ENCODE measurements at places on chromosomes 7 and 10. TPM values are rescaled to one million over a fixed set of nuclear protein-coding genes. Genes with fewer than 3 reads are reported as not detected.
A peak's percentile ranks its signal among the peaks of the same experiment; 100 is the strongest.

ADRA2A gene
- not detected for total RNA-seq

NODAL gene
- total RNA-seq = 71.0 TPM

ERVW-1 gene
- 1.6 TPM for total RNA-seq

BLNK gene
- total RNA-seq = not detected

- no peak for DNase-seq
- H3K27ac ChIP-seq = no peak overlapping the region
- H3K4me1 ChIP-seq = no peaks in the 10 kb centered on the region
- H3K4me3 ChIP-seq = peak overlapping the region; percentile 91
- peaks cover 22% of the 10 kb centered on the region for H3K27me3 ChIP-seq
- peaks cover 26% of the 10 kb centered on the region for H3K36me3 ChIP-seq
These were observed 1.1 kb downstream of the FAM133B start for GRCh38 chr7:92589056-92589455.

DNA sequence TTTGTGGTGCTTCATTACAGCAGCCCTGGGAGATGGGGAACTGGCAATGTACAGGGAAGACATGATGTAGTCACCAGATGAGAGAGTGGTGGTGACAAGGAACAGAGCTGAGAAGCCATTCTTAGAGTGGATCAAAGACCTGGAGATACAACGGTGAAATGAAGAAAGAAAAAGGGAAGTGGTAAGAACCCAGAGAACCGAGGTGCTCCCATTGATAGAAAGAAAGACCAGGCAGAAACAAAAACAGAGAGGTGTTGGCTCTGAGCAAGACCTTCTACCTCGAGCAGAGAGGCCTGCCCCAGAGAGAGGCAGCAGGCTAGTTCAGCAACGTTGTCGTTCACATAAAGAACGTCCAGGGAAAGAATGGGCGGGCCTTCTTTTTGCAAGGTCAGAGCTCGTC lies 186.7 kb downstream of the ADAM12 start:
- no peak overlapping the region for H3K4me3 ChIP-seq
- no peak for DNase-seq
- H3K4me1 ChIP-seq = no peaks in the 10 kb centered on the region
- H3K36me3 ChIP-seq = no peaks in the 10 kb centered on the region

DNA sequence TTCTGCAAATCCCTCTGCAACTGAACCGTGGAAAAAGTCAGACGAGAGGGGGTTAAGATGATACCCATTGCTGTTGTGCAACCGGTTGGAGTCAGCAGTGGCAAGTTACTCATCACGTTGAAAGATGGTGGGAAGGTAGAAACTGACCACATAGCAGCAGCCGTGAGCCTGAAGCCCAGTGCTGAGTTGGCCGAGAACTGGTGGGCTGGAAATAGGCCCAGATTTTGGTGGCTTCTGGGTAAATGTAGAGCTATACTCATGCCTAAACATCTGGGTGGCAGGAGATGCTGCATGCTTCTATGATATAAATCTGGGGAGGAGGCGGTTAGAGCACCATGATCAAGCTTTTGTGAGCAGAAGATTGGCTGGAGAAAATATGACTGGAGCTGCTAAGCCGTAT lies 78.6 kb downstream of the ARL5B start:
- no peaks in the 10 kb centered on the region for H3K4me1 ChIP-seq
- no peak overlapping the region for H3K27ac ChIP-seq
- no peak overlapping the region for H3K4me3 ChIP-seq
- DNase-seq = no peak

- H3K27ac ChIP-seq = no peak overlapping the region
- H3K4me3 ChIP-seq = no peak overlapping the region
- no peak for DNase-seq
- H3K36me3 ChIP-seq = no peaks in the 10 kb centered on the region
- H3K27me3 ChIP-seq = no peaks in the 10 kb centered on the region
These were observed 1231.6 kb upstream of the CELF2 start for GRCh38 chr10:9786101-9786500.

- no peak overlapping the region for H3K27ac ChIP-seq
- H3K4me1 ChIP-seq = no peaks in the 10 kb centered on the region
- no peak overlapping the region for H3K4me3 ChIP-seq
- DNase-seq = no peak
- no peaks in the 10 kb centered on the region for H3K27me3 ChIP-seq
These were observed 49.8 kb upstream of the PDSS1 start for GRCh38 chr10:26647602-26648244.

DNA sequence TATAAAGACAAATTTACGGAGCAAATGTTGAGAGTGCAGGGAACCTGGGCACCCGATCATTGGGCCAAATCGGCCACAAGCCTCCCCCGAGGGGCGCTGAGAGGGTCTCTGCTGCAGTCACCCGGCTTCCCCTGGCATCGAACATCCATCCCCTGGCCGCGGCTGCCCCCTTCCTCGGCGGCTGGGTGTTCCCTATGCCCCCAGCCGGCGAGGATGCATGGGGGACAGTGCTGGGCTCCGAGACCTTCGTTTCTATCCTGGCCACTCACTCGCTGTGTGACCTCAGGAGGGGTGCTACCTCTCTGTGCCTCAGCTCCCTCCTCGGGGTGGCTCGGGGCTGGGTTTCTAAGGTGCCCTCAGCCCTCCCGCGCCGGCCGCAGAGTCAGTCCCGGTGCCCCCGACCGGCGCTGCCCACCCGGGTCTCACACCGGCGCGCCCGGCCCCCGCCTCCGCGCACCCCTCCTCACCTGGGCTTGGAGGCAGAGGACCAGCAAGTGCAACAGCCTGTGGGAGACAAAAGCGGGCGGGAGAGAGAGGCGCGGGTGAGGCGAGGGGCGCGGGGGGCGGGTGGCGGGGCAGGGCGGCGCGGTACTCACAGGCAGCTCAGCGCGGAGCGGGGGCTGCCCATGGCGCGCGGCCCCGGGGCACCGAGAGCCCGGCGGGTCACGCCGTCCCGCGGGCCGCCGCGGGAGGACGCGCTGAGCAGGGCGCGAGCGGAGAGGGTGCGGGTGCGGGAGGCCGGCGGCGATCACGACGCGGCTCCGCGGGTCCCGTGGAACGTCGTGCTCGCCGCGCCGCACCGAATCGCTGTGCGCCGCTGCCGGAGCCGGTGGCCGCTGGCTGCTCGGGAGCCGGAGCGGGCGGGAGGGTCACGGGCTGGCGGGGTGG lies at the start of gene FGF8:
FGF8 (minus strand) TSS at position 842 of the 888 bp plus-strand sequence; CDS start at position 628, 214 bp downstream.
- DNase-seq = peak; percentile 68
- H3K36me3 ChIP-seq = peaks cover 52% of the 10 kb centered on the region
- H3K4me3 ChIP-seq = peak within 1 kb of the TSS; percentile 85
- peaks cover 45% of the 10 kb centered on the region for H3K4me1 ChIP-seq

GRCh38 chr7:18425838-18426445 lies 69.6 kb upstream of the HDAC9 start:
- H3K36me3 ChIP-seq = no peaks in the 10 kb centered on the region
- H3K4me1 ChIP-seq = peaks cover 2% of the 10 kb centered on the region
- no peak for DNase-seq
- H3K4me3 ChIP-seq = no peak overlapping the region
- no peak overlapping the region for H3K27ac ChIP-seq

DNA sequence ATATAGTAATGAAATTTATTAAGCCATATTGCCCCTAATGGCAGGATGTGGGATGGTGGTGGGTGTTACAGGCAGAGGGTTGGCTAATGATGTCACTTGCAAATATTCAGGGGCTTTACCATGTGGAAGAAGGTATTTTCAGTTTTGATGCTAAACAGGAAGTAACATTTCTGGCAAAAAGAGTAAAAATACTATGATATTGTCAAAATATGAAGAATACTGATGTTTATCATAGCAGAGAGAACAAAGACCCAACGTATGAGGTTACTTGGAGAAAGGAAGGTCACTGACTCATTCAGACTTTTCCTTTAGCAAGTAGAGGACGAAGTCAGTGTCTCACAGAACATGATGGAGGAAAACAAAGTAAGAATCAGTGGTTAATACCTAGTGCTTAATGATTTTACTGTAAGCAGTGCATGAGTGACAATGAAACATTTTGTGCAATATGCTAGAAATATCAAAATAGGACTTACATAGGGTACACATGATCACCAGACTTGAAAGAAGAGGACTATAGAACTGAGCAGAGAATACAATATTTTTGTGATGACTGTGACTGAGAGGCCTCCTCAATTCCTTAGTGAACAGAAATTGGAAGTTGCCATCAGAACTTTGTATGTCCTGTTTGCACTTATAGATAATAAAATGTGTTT lies 89.7 kb upstream of the STEAP4 start:
- no peak overlapping the region for H3K4me3 ChIP-seq
- no peaks in the 10 kb centered on the region for H3K36me3 ChIP-seq
- no peak overlapping the region for H3K27ac ChIP-seq
- no peaks in the 10 kb centered on the region for H3K27me3 ChIP-seq

- no peak for DNase-seq
- H3K27me3 ChIP-seq = no peaks in the 10 kb centered on the region
- no peaks in the 10 kb centered on the region for H3K4me1 ChIP-seq
- no peaks in the 10 kb centered on the region for H3K36me3 ChIP-seq
- H3K4me3 ChIP-seq = no peak overlapping the region
- no peak overlapping the region for H3K27ac ChIP-seq
These were observed 239.0 kb downstream of the REEP3 start for GRCh38 chr10:63760034-63760707.
